ENCODE measurements at places on chromosomes 1 and 21. TPM values are rescaled to one million over a fixed set of nuclear protein-coding genes. Genes with fewer than 3 reads are reported as not detected.
A peak's percentile ranks its signal among the peaks of the same experiment; 100 is the strongest.

DNA sequence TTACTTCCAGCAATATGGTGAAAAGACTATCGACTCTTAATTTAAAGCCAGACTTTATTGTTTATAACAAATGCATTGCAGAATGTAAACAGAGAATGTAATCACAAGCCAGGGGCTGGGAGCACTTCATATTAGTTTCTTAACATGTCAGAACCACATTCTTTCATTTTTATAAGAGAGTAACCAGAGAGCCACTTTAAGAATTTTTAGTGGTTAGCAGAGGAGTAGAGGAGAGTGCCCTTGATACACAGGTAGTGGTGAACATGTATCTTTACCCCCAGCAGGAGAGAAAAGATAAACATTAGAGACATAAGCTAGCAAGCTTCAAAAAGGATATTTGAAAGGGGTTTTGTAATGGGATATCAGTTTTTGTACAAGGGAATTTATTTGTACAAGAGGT, 11.1 kb downstream of the AMY2B start:
- H3K4me3 ChIP-seq, result no peak overlapping the region
- no peak for DNase-seq
- H3K27ac ChIP-seq, result no peak overlapping the region
- H3K36me3 ChIP-seq, result peaks cover 8% of the 10 kb centered on the region
- H3K27me3 ChIP-seq, result no peaks in the 10 kb centered on the region

- no peaks in the 10 kb centered on the region for H3K36me3 ChIP-seq
- no peak for DNase-seq
- no peak overlapping the region for H3K4me3 ChIP-seq
Measured at GRCh38 chr1:11599891-11600576, 54.2 kb downstream of the FBXO2 start.

DNA sequence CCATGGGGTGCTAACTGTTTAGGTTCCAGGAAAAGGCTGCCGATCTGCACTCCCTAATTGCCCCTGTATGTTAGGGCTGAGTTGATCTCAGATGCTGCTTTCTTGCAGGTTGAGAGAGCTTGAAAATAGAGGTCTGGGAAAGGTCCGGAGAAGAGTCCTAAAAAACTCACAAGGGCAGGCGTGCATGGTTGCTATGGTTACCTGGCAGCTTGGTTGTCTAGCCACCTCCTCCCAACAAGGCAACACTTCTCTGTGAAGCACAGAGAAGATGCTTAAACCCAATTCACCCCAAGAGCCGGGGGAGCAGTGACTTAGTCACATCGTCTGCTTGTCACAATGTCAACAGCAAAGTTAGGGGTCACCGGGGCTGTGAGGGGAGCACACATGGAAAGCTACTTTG, 31.0 kb upstream of the LRRC52 start:
- no peaks in the 10 kb centered on the region for H3K4me1 ChIP-seq
- no peak for DNase-seq
- no peak overlapping the region for H3K27ac ChIP-seq
- H3K36me3 ChIP-seq, result no peaks in the 10 kb centered on the region

DNA sequence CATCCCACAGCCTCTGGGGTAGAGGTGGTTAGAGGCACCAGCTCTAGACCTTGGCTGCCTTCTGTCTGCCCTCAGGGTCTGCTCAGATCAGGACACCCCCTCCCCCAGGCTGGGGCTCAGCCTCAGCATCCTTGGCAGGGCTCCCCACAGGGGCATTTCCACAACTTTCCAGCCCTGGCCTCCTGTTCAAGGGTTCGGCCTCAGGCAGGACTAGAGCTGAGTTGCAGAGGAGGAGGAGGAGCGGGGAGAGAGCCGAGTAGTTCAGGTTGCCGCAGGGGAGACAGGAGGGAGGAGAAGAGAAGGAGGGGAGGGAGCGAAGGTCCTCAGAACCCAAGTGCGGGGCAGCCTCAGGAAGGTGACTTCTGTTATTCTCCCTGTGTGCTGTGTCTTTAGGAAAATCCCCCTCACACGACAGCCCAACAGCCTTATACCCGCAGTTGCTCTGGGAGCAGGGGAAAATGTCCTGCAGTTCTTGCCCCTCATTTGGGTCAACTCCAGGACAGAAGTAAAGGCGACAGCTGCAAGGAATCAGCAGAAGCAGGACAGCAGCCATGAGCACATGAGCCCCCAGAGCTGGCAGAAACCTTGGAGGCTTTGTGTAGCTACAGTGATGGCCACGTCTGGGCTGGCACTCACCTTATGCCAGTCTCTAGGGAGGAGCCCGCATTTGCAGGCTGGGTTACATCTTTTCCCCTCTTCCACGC, 46.5 kb upstream of the TENT5B start:
- no peaks in the 10 kb centered on the region for H3K36me3 ChIP-seq
- no peaks in the 10 kb centered on the region for H3K27me3 ChIP-seq
- DNase-seq, result peak; percentile 64
- peaks cover 3% of the 10 kb centered on the region for H3K4me1 ChIP-seq

Gene GJB3
- 1.1 TPM for total RNA-seq

Gene TMEM50B
- 14.8 TPM for total RNA-seq

Data from H9 (cell line).